ENCODE measurements at places on chromosomes 1 and 21. TPM values are rescaled to one million over a fixed set of nuclear protein-coding genes. Genes with fewer than 3 reads are reported as not detected.
A peak's percentile ranks its signal among the peaks of the same experiment; 100 is the strongest.

RSPO1 gene
- total RNA-seq, result 0.88 TPM

ITGB3BP gene
- total RNA-seq, result 27.7 TPM

- peak; percentile 23 for DNase-seq
Observed at GRCh38 chr1:193588311-193589082, 402.1 kb upstream of the B3GALT2 start.

DNA sequence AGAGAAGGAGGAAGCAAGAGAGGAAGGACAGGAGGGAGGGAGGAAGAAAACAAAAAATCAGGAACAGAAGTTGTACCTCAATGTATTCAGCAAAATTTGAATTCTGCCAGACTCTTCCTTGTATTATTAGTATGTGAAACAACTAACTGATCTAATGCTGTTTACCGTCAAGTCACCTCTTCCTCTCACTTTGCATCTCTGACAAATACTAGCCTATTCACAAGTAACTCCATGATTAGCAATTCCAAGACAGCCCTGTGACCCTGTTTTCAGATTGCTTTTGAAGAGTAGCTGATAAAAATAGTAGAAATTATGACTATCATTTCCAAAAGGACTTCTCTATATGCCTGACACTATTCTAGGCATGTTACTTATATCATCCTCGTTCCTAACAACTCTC is 445.4 kb downstream of the NEGR1 start:
- no peak for DNase-seq

DNA sequence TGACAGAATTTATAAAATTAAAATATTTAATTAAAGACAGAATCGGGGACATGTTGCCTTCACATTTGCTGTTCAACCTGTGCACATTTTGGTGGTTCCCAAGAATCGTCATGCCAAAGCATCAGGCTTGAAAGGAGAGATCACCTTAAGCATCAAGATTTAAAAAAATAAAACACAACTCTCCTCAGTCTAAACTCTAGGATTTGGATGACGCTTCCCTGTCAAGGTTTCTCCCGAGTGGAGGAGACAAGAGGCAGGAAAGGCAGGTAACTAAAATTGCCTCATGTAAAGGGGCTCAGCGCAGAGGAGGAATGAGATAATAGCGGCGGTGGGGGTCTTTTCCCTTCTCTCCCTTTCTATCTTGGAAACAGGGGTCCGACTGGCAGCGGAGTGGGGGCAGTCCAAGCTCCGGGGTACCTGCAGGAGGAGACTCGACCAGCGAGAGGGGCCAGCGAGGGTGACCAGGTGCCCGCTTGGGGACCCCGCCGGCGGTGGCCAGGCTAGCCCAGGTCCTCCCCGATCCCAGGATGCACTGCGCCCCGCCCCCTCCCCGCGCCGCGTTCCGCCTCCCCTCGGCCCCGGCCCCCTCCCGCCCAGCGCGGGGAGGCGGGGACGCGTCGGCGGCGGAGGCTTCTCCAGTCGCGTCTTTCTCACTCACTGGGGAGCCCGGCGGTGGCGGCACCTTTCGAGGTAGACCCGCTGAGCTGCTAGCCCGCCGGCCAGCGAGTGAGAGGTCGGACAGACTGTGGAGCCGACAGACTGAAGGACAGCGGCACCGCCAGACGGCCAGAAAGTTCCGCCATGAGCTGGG is at the start of gene FNBP1L:
FNBP1L (plus strand) TSS at position 638 of the 811 bp plus-strand sequence; CDS start at position 802, 164 bp downstream.
- DNase-seq, result peak; percentile 94

DNA sequence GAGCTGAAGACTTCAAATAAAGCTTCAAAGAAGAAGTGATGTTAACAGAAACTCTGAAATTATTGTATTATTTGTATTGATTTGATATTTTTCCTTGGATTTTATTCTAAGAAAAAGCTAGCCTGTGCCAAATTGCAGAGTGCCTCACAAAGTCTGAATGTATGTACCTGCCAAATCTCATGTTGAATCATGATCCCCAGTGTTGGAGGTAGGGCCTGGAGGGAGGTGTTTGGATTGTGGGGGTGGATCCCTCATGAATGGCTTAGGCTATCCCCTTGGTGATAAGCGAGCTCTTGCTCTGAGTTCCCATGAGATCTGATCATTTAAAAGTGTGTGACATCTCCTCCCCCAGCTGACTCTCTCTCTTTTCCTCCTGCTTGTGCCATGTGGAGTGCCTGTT is 43.6 kb downstream of the ACKR1 start:
- no peak for DNase-seq

DNA sequence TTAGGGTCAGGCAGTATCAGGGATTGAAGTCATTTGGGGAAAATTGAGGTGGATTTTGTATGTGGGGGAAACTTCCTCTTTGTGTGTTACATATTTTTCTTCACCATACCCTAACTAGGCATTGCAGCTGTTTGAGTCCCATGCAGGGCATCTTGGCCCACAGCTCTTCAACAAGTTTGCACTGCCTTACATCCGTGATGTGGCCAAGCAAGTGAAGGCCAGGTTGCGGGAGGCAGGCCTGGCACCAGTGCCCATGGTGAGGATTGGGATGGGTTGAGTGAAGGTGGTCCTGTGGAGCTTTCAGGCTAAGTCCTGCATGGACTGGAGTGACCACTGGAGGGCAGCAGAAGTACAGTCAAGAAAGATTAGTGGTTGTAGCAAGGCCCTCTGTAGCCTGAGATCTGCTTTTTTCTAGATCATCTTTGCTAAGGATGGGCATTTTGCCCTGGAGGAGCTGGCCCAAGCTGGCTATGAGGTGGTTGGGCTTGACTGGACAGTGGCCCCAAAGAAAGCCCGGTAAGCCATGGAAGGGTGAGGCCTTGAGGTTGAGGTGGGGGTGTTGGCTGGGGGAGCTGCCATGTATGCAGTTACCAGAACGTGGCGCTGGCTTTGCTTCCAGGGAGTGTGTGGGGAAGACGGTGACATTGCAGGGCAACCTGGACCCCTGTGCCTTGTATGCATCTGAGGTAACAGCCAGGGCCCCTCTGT is 2.4 kb downstream of the UROD start:
- DNase-seq, result peak; percentile 89

DNA sequence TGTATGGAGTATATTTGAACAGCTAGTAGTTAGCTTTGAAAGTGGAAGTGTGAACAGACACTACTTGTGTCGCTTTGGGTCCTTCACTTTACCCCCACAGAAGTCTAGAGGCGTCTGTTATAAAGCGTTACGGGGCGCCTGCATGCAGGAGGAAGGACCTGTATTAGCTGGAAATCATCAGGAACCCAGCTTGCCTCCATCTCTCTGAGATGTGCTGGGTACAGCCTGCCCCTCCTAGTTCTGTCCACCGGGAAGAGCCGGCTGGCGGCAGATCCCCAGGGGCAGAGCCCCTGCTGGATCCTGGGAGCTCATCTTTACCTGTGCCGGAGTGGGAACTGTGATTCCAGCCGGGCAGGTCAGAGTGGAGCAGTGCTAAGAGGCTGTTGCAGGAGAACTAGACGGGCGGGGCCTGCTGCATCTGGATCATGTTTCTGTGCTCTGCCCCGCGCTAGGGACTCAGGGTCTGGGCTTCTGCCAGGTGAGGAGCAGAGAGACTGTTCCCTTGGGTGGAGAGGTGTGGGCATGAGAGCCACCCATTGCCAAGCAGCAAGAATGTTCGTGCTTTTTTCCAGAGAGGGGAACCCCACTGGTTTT is 22.3 kb upstream of the SPSB1 start:
- no peak for DNase-seq

GRCh38 chr21:42820616-42821465 is 58.5 kb downstream of the WDR4 start:
- peak; percentile 47 for DNase-seq

- no peak for DNase-seq
Observed at GRCh38 chr1:228456252-228457016, 30.7 kb upstream of the RNF187 start.

DNA sequence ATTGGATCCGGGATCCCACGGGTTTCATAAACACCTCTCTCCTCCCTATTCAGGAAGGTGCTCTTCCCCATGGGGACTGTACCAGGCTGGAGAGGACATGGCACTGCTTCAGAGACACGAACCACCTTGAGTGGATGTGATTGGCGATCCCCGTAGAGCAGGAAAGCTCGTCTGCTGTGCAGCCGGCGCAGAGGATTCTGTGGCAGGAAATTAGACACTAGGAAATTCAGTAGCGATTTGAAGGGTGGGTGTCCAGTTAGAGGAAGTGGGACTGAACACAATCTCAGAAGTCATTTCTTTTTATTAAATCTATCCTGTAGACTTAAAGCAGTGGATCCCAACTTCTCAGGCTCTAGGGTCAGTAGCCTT is 767 bp downstream of the PDIK1L start:
- DNase-seq, result no peak

GRCh38 chr1:110060034-110060661 is 10.3 kb downstream of the ALX3 start:
- peak; percentile 45 for DNase-seq

- no peak for DNase-seq
Observed at GRCh38 chr1:22112554-22112953, 30.3 kb downstream of the WNT4 start.

DNA sequence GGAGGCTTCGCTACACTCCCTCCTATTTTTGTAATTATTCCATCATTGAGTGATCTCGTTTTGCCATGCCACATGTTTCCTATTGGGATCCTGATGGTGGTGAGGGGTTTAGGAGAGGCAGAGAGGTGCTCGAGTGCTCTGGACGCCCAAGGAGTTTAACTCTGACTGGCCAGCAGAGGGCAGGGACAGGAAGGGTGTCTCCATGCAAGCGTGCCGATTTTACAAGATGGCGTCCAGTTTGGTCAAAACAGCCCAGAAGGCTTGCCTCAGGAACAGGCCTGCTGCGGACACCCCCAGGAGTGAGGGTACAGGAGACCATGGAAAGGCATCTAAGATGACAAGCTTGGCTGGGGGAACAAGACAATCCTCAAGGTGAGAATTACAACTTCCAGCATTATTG is 33.8 kb upstream of the KCNE2 start:
- DNase-seq, result no peak

PEA15 gene
- 82.3 TPM for total RNA-seq

GRCh38 chr1:7278045-7278444 is 492.8 kb downstream of the CAMTA1 start:
- no peak for DNase-seq

ADORA1 gene
- 2.4 TPM for total RNA-seq

DNA sequence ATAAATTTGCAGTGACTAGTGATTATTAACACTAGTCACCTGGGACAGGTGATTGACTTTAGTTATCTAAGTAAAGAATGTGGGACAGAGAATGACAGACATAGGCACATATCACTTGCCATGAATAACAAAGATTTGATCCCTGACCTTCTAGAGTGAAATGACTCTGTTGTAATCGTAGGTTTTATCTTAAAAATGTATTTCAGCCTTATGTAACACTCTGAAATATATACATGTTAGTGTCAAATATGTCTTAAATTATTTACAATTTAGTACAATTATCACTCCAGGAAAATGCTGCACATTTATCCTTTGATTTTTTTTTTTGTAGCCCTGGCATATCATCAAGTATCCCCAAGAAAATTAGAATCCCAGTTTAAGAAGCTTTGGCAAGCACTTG is 186.4 kb upstream of the PTGFR start:
- DNase-seq, result no peak

DNA sequence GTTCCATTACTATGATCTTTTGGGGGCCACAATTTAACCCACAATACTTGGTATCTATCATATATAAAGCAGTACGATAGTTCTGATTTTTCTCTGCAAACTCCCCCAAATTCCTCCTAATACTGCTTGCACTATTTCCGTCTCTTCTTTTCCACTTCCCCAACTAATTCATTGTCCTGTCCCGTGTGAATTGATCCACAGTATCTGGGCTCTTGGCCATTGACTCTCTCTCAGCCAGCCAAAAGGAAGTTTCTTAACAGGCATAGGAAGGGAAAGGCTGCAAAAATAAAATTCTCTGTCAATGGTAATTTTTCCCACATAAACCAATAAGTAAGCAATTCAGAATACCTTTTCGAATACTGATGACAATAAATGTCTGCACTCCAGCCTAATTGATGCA is 91.7 kb upstream of the DSCAM start:
- DNase-seq, result no peak

PRAMEF18 gene
- total RNA-seq, result not detected

GRCh38 chr1:63643926-63644325 is 50.7 kb downstream of the PGM1 start:
- no peak for DNase-seq

GRCh38 chr1:118960026-118960561 is 28.0 kb downstream of the TBX15 start:
- peak; percentile 53 for DNase-seq

GPR25 gene
- total RNA-seq, result not detected

DNA sequence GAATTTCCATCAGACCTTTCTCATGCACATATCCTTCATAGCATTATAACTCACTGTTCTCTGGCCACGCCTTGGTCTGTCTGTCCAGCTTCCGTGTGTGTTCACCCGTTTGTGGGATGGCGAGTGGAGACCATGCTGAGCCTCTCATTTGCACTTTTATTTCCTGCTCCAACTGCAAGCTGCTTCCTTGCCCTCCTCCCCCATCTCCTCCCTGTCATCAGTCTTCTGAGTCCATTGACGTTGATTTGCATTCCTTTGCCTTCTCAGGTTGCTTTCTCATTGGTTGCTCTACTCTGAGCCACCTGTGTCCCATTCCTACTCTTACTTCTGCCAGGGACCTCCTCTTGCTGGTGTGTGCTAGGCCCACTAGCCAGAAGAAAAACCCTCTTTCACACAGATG is 146.4 kb downstream of the NOS1AP start:
- no peak for DNase-seq

LCE3D gene
- total RNA-seq, result not detected

DNA sequence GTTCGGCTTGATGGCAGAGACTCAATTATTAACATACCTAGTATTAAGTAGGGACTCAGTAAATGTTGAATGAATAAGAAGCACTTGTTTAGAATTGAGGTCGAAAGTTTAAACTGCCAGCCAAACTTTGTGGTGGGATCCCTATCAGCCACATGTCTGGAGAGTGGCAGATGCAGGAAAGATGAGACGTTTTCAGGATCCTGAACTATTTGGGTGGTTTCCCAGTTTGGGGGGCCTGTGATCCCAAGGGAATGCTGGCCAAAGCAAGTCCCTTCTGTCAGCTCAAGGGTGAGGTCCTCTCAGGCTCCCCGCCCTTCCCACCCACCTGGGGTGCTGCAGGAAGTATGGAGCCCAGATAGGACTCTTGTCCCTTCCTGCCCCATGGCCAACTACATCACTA is 38.6 kb downstream of the KCNC4 start:
- DNase-seq, result no peak

- no peak for DNase-seq
Observed at GRCh38 chr1:56031001-56031400, 548.4 kb downstream of the PLPP3 start.

TMEM61 gene
- 0.90 TPM for total RNA-seq

- DNase-seq, result no peak
Observed at GRCh38 chr1:191508239-191508638, 650.0 kb upstream of the RGS18 start.

STX12 gene
- 73.2 TPM for total RNA-seq

DENND2C gene
- 5.6 TPM for total RNA-seq
